ENCODE measurements at places on chromosomes 6 and 20.

- no peak for DNase-seq
Measured at GRCh38 chr20:48051794-48052474, 266.7 kb upstream of the SULF2 start.

- no peak for DNase-seq
Measured at GRCh38 chr6:1709234-1709641, 99.5 kb downstream of the FOXC1 start.

- no peak for DNase-seq
Measured at GRCh38 chr6:121925534-121926255, 473.8 kb upstream of the HSF2 start.

DNA sequence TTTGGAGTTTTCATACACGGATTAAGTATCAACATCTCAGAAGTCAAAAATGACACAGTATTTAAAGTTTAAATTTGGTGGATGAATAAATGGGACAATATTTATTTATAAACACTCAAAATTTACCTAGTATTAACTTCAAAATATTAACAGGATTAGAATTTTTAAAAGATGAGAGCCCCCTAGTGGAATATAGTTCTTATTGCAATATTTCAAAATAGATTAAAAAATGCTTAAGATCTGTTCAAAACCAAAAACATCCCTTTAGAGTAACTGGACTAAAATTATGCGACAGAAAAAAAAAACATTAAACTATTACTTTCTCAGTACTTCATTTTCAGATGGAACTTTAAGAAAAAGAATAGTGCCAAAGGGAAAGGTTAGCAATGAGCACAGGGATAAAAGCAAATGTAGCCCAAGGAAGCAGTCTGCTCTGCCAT lies 56.6 kb downstream of the SNX14 start:
- no peak for DNase-seq

DNA sequence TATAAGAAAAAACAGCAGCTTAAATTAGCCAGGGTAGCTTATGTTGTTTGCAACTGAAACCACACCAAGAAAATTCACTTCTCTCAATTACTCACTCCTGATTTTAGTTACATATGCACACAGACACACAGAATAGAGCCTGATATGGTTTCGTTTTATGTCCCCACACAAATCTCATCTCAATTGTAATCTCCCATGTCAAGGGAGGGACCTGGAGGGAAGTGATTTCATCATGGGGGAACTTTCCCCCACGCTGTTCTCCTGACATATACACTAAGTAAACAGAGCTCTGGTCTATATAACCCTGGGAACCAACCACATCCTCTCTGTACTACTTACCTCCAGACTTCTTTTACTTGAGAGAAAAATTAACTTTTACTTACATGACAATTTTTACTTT lies 9.8 kb downstream of the OR12D1 start:
- no peak for DNase-seq

- DNase-seq, result no peak
Measured at GRCh38 chr6:129507846-129508245, 202.1 kb downstream of the ARHGAP18 start.

DNA sequence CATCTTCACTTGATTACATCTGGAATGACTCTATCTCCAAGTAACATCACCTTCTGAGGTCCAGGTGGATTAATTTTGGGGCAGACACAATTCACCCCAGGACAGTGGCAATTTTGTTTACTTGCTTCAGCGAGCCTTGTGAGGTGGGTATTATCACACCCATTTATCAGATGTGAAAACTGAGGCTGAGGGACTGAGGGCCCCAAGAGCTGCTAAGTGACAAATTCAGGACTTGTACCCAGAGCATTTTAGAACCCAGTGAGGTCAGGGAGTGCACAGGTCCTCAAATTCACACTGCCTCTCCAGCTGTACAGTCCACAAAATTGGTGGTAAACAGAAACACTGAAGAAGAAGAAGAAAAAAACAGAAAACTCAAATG lies 125.2 kb upstream of the PMEPA1 start:
- DNase-seq, result no peak

- no peak for DNase-seq
Measured at GRCh38 chr6:12136905-12137304, 124.8 kb downstream of the HIVEP1 start.

DNA sequence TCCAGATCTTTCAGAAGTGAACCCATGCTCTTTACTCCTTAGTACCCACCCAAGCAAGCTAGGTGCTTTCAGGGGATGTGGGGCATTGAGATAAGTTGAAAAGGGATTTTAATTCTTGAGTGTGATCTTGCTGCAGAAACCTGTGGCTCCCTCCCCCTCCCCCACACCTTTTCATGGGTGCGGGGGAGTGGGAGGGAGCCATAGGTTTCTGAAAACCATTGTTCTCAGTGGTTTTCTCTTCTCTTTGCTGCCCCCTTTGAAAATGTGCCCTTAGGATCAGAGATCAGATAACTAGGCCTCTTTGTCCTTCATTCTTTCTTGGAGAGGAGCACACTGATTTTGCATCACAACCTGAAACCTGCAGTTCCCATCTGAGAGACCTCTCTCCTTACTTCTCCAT lies 2.4 kb downstream of the PCSK2 start:
- no peak for DNase-seq

DNA sequence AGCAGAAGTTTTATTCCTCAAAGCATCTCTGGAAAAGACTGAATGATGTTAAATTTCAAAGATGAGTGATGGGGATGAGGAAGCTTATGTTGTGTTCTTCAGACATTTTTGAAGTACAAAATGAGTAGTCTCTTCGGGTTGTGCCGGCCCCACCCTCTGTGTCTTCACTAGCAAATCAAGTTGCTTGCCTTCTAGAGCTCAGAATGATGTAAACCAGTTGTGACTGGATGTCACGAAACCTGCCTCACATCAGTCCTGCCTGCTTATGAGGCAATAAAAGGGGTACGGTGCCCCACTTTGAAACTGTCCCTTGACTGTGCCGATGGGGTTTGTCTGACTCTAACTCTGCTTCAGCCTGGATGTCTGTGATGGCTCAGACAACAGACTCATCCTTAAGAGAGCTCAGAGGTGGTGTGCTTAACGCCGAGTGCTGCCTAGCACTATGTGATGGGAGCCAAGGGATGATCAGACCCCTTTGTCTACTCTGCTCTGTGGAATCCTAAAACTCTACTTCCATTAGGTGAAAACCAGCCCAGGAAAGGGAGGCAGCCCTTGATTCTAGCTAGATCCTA lies 19.0 kb downstream of the TOMM34 start:
- no peak for DNase-seq

- no peak for DNase-seq
Measured at GRCh38 chr6:72916906-72917305, 295.0 kb downstream of the KCNQ5 start.

- no peak for DNase-seq
Measured at GRCh38 chr6:167087857-167088354, 35.0 kb upstream of the CCR6 start.

GRCh38 chr20:44138867-44139266 lies 48.1 kb downstream of the JPH2 start:
- DNase-seq, result no peak

GRCh38 chr6:156886409-156886808 lies 109.2 kb downstream of the ARID1B start:
- DNase-seq, result no peak

- DNase-seq, result no peak
Measured at GRCh38 chr6:34959224-34959623, 70.2 kb downstream of the ANKS1A start.

- DNase-seq, result no peak
Measured at GRCh38 chr20:45589725-45590124, 10.6 kb upstream of the WFDC8 start.

DNA sequence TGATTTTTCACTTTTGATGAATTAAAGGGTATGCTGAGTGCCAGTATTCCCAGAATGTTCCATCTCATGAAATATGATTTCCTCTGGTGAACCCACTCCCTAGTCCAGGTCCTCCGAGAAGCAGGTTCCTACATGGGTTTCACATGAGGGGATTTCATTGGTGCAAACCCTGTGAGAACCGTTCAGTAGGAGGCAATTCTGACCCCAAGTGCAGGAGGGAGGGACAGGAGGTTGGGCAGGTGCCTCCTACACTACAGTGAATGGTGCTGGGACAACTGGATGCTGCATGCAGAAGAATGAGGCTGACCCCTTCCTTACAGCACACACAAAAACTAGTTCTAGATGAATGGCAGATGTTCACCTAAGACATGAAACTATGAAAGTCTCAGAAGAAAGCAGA lies 5.1 kb upstream of the ULBP2 start:
- DNase-seq, result no peak

GRCh38 chr6:111173341-111173740 lies 86.0 kb downstream of the SLC16A10 start:
- DNase-seq, result no peak

GRCh38 chr20:40532103-40532502 lies 156.9 kb downstream of the MAFB start:
- no peak for DNase-seq

DNA sequence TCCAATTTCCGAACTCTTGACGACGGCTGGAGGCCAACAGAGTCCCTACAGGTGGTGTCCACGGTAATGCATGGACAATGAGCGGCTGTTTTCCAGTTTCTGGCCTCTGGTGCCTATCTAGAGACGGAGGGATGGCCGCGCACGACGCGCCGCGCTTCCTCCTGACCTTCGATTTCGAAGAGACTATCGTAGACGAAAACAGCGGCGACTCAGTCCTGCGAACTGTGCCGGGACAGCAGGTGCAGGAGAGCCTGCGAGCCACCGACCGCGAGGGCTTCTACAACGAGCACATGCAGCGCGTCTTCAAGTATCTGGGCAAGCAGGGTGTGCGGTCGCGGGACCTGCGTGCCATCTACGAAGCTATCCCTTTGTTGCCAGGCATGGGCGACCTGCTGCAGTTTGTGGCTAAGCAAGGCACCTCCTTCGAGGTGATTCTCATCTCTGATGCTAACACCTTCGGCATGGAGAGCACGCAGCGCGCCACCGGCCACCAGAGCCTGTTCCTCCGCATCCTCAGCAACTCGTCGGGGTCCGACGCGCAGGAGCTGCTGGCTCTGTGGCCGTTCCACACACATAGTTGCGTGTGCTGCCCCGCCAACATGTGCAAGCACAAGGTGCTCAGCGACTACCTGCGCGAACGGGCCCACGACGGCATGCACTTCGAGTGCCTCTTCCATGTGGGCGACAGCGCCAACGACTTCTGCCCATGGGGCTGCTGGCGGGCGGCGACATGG lies 169.4 kb downstream of the CDK19 start:
- no peak for DNase-seq

- DNase-seq, result no peak
Measured at GRCh38 chr20:43723735-43724134, 3.1 kb downstream of the GTSF1L start.

GRCh38 chr6:135434095-135434494 lies 63.4 kb downstream of the AHI1 start:
- DNase-seq, result no peak

DNA sequence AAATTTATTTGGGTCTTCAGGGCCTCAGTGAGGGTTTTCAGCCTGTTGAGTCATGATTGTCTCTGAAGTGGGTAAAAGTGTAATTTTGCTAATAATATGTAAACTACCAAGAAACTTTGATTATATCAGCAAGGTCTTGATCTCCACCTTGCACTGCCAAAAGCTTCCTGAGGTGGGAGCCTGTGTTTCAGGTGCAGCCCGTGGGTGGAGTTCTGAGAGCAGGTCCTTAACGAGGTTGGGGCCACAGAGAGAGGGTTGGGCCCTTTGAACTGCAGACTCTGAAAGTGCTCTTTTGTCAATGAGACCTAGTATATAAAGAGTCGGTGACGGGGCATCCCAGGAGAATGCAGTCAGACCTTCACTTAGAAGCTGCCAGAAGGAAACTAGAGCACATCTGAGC lies 129.7 kb upstream of the MAP3K4 start:
- DNase-seq, result no peak

- DNase-seq, result no peak
Measured at GRCh38 chr6:2396042-2396657, 150.7 kb upstream of the GMDS start.

DNA sequence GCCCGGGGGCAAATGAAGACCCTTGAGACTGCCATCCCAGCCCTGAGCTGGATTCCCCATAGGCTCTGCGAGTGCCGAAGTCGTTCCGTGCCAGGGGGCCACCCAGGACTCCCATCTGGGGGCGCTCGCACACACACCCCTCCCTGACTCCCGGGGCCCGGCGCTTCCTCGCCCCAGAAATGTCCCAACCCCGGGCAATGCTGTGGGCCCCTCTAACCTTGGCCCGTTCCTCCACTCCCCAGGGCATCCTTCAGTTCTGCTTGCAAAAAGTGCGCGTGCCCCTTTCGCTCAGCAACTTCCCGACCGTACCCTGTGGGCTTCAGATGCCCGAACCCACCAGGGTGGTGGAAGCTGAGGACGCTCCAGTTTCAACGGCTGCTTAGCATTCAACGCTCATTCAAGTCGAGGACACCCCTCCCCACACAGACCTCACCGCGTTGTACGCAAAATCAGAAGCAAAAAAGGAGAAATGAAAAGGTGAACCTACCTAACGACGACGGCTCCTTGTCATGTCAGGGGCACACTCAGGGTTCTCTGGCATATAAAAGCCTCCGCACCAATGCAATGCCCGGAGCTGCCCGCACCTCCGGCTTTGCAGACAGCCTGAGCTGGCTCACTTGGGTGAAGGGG lies 25.3 kb downstream of the RIPOR2 start:
- DNase-seq, result no peak

- DNase-seq, result no peak
Measured at GRCh38 chr20:48745330-48745729, 82.5 kb downstream of the PREX1 start.

- no peak for DNase-seq
Measured at GRCh38 chr6:79034865-79035264, 43.2 kb downstream of the PHIP start.

DNA sequence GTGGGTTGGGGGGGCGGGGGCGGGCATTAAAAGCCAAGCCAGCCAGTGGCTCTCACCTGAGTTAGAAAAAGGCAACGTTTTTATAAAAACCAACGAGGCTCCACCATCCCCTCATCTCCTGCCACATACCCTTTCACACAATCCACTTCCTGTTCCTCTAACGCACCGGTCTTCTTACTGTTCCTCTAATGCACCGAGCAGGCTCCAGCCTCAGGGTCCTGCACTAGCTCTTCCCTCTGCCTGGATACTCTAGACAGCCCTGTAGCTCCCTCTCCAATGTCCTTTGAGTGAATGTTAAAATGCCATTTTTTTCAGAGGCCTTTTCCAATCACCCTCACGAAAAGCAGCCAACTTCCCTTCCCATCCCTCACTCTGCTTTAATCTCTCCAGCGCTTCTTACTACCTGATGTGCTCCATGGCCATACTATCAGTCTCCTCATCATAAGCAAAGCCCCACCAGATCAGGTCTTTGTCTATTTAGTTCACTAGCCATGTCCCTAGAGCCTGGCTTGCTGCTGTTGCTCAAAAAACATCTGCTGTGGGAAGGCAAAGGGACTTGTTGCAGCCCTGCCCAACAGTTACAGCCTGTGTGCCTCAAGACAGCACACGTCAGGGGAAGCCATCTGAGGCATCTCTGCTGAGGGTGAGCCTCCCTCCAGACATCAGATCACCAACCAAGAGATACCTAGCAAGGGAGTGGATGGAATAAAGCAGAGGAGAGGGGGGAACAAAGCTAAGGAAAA lies 3.9 kb downstream of the FKBP1A start:
- DNase-seq, result no peak

GRCh38 chr6:25411316-25411950 lies 132.3 kb downstream of the CARMIL1 start:
- no peak for DNase-seq

GRCh38 chr6:131937226-131937625 lies 13.9 kb downstream of the CCN2 start:
- no peak for DNase-seq
